ENCODE measurements at places on chromosomes 1 and 21. TPM values are rescaled to one million over a fixed set of nuclear protein-coding genes. Genes with fewer than 3 reads are reported as not detected.

Gene CELA3A
- not detected for polyA plus RNA-seq

Gene PPM1J
- 6.9 TPM for polyA plus RNA-seq

Gene CDA
- polyA plus RNA-seq = 2.9 TPM

Gene HSPB7
- polyA plus RNA-seq = 7,048 TPM

Gene LYST
- polyA plus RNA-seq = 4.0 TPM

Gene TBX15
- polyA plus RNA-seq = 0.69 TPM

Gene TINAGL1
- 263 TPM for polyA plus RNA-seq

Gene ALPL
- polyA plus RNA-seq = 17.8 TPM

Gene PGBD5
- polyA plus RNA-seq = 2.0 TPM

Measured in heart left ventricle (tissue), 16 donors.